Stimulated activated CD8-positive, alpha-beta memory T cell treated with anti-CD3 and anti-CD28 coated beads, Interleukin-4, amount 100 ng/mL, for 1 hour (primary cell): ENCODE measurements at places on chromosomes 11 and 22.

- DNase-seq: no peak
Measured at GRCh38 chr11:44992181-44992582, 41.5 kb upstream of the TP53I11 start.

GRCh38 chr11:123585706-123586105 lies 68.7 kb downstream of the SCN3B start:
- DNase-seq: no peak

DNA sequence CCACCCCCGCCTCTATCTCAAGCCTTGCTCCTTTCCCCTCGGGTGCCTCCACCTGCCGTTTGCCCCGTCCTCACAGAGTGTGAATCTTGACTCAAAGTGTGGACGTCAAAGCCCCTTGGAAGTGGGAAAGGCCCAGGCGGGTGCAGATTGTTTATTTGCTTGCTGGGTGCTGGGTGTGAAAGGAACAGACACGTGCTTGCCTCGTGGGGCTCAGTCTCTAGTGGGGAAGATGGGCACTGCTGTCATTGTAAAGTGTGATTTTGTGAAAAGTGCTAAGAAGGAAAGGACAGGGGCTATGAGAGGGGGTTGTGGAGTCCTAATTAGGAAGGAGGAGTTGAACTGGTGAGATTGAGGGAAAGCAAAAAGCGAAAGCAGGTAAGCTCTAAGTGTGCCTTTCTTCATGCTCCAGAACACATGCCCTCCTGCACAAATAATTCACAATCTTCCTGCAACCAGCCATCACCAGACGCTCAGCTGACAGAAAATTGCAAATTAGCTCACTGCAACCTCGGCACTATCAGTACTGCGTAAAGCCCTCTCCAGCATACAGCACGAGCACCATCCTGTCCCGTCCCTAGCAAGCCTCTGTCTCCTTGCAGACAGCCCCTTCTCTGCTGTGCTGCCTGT lies 9.7 kb upstream of the GCAT start:
- no peak for DNase-seq

GRCh38 chr11:111707039-111707690 lies 59.0 kb downstream of the PPP2R1B start:
- DNase-seq: no peak

DNA sequence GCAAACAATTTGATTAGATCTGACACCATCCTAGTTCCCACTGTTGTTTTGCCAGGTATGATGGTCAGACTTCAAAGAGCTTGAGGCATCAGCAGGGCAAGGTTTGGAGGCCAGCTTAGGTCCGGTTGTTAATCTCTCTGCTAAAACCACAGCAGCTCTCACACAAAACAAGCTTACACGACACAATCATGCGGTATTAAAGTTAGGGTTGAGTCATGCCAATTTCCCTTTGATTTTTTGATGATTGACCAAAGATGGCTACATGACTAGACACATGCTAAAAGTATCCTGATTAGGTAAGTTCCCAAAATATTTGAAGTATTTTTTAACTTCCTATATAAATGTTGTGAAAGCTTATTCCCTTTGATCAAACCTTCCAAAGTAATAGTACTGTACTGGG lies 145.9 kb downstream of the ELP4 start:
- DNase-seq: no peak

DNA sequence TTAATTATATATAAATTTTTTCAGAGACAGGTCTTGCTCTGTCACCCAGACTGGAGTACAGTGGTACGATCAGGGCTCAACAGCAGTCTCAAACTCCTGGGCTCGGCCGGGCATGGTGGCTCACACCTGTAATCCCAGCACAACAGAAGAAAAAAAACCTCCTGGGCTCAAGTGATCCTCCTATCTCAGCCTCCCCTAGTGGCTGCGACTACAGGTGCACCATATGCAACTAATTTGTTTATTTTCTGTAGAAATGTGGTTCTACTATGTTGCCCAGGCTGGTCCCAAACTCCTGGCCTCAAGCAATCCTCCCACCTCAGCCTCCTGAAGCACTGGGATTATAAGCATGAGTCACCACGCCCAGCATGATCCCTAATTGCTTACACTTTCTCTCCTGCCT lies 56.1 kb upstream of the SLC35C1 start:
- no peak for DNase-seq

DNA sequence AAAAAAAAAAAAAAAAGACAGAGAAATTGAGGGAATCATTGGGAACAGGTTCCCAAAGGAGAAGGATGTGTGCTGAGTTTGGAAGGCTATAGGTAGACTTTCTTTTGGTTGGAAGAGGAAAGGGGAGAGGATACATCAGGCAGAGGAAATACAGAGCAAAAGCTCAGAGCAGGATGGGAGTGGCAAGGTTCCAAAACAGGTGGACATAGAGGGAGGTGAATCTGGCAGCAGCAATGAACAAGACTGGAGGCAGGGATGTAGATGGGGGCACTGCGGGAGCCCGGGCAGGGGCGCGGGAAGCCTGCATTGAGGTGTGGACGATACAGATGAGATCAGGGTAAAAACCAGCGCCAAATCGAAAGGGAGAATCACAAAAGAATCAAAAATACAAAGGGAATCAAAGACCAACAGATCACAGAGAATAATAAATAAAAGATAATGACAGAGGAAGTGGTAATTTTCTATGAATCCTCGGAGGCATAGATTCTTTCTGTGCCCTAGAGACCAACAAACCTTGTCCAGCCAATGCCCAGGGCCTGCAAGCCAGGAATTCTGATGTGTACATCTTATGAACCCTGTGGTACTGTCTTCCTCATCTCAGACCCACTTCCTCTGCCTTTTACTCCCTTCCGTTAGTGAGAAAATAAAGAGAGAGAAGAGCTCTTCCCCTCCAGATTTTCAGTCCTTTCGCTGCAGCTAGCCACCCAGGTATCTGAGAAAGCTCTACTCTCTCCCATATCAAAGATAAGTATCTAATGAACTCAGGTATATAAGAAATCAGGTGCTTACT lies 70.3 kb downstream of the SLC1A2 start:
- no peak for DNase-seq

- no peak for DNase-seq
Measured at GRCh38 chr11:43367382-43368178, 8.9 kb downstream of the TTC17 start.

DNA sequence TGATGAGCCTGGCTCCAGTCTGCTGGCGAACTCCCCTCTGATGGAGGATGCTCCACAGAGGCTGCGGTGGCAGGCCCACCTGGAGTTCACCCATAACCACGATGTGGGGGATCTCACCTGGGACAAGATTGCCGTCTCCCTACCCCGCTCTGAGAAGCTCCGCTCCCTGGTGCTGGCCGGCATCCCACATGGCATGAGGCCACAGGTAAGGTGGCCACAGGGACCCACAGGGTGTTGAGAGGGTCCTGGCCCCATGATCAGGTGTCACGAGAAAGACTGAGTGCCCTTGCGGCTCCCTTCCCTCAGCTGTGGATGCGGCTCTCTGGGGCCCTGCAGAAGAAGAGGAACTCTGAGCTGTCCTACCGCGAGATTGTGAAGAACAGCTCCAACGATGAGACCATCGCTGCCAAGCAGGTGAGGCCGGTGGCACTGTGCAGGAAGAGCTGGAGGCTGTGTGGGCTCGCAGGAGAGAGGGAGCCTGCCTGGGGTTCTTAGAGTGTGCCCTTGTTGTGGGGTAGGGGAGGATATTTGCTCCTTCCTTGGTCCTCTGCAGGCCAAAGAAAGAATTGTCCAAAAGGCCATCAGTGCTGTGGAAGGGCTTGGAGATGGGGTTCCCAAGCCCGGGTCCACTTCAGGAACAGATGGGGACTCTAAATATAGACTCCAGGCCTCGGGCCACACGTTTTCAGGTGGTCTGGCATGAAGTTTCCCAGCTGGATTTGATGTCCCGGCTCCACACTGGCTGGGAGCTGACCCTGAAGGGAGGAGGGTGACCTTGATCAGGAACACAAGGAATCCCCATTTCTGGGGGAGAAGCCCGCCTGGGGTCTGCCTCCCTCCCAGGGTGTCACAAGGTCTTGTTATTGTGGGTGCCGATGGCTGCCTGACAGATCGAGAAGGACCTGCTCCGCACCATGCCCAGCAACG lies 34.1 kb downstream of the SGSM3 start:
- no peak for DNase-seq

DNA sequence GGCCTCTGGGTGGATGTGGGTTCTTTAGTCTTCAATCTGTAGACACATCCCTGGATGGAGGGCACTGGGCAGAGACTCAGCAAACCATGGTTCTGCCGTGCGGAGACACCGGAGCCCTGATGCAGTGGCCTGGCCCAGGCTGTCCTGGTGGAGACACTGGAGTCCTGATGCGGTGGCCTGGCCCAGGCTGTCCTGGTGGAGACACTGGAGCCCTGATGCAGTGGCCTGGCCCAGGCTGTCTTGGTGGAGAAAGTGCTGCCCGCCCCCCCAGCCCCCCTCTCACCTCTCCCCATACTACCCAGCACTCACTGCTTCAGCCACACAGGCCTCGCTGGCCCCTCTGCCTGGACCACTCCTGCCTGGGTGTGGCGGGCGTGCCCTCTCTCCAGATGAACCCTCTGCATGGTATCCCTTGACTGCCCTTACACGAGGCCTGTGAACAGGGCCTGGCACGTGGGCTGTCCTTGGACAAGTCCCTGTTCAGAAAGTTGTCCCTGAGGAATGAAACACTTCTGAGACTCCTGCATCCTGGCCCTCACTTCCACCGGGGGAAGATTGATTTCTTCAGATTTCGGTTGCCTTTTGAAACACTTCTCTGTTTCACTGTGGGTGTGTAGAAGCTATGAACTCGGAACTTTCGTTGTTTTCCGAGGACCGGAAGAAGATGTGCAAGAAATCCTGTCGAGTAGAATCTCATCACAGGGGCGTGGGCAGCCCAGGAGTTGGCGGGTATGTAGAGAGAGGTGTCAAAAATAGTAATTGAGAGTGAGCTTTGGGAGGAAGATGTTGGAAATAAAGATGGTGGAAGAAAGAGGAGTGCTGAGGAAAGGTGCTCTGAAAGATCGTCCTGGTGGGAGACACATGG lies 26.2 kb downstream of the IGHMBP2 start:
- no peak for DNase-seq

DNA sequence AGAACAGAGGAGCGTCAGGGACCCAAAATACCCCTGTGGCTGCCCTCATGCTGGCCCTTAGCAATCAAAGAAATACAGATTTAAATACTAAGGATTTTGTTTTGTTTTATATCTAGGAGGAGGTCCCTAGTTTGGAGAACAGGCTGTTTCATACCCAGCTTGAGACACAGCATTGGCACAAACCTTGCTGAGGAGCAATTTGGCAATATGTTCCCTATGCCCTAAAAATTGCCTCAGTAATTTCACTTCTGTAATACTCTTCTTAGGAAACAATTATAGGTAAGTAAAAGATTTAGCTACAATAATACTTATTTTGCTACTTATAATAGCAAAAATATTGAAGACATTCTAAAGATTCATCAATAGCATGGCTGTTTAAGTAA lies 37.0 kb downstream of the TSKU start:
- no peak for DNase-seq

DNA sequence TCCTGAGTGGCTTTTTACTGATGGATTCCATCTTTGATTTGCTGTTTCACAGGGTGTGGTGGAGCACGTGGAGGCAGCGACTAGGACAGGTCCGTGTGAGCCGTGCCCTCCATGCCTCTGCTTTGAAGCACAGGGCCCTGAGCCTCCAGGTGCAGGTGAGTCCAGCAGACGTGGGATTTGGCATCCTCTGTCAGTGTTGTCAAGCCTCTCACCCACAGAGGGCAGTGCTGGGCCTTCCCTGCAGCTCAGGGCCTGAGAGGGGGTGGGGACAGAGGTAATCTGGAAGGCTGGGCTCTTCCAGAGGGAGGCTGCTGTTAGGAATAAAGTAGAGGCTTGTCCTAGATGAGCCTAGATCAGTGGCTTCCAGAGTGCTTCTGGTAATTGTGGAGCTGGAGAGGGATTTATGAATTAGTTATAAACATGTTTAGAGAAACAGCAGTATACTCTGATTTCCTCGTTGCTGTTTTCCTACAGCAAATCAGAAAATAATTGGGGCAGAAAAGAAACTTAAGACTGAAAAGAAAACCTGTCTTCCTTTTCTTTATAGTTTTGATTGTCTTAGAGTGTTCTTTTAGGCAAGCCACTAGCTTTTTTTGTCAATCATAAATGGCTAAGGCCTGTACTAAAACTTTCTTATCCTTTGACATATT lies 65.0 kb downstream of the SFI1 start:
- no peak for DNase-seq
